ENCODE measurements at places on chromosomes 1 and 21.

GRCh38 chr1:66294707-66295370, 239.1 kb upstream of the SGIP1 start:
- DNase-seq: no peak

DNA sequence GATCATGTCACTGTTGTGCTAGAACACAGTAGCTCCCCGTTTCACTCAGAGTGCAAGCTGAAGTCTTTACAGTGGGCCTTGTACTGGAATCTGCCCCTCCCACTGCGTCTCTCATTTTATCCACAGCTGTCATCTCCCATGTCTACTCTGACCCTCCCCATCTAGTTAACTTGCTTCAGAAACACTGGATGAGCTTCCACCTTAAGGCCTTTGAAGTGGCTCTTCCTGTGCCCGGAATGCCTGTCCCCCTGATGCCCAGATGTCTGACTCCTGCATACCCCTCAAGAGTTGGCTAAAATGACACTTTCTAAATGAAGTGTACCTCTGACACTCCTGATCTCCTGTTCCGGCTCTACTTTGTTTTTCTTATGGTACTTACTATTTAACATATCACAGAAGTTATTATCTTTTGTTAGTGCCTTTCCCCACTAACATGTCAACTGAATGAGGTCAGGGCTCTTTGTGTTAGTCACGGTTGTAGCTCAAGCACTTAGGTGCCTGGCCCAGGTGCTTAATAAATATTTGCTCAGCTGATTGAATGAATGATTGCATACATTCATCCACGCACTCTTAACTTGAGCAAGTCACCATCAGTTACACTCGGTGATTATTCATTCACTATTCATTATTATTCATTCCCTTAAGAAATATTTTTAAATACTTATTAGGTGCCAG, 13.3 kb downstream of the ARV1 start:
- DNase-seq: no peak

GRCh38 chr1:92168657-92169056, 49.1 kb upstream of the C1orf146 start:
- no peak for DNase-seq

DNA sequence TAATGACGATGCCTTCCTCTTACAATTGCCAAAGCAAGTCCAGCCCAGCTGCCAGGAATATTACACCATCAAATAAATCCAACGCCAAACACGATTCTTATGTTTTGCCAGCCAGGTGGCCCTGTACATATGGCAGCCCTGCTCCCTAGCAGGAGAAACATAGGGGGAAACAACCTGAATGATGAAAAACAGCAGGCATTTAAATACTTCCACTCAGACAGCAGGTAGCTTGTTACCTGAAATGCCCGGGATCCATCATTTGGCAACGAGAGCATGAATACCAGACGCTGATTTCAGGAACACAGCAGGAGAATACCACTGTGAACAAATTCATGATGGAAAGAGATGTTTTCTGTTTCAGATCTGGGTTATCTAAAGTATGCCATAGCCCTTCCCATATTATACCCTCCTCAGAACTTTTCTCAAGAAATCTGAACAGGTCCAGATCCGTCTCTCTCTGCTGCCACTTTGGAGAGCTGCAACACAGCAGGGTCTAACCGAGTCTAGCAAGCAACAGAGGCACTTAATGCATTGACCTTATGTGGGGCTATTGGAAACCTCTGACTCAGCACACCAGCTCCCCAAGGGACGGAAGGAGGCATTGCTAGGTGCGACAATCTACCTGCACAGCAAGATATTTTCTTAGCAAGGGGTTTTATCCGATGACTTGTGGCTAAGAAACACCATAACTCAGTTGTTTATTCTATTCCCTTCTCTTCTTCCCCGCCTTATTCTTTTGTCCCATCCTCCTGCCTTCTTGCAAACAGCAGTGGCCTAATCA, 166.3 kb downstream of the BARHL2 start:
- no peak for DNase-seq

GRCh38 chr1:234934611-234935033, 194.0 kb downstream of the TOMM20 start:
- no peak for DNase-seq

DNA sequence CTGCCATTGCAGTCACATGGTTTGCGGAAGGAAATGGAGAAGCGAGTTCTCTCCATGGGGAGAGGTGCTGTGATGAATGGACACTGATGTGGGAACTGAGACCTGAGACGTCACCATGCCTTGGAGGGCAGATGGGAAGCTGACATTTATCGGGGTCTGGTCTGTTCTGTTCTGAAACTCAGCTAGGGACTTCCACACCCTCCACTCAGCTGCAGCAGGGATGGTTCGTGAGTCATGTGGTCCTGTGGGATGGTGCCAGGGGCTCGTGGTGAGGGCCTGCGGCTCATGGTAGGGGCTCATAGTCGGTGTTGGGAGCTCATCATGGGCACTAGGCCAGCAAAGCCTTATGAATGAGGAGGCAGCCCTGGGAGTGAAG, 6.1 kb downstream of the GPR137B start:
- DNase-seq: no peak

GRCh38 chr1:24150234-24151174, 7.6 kb upstream of the IL22RA1 start:
- DNase-seq: peak; percentile 78

GRCh38 chr1:165174491-165174890, 182.0 kb downstream of the LMX1A start:
- no peak for DNase-seq

DNA sequence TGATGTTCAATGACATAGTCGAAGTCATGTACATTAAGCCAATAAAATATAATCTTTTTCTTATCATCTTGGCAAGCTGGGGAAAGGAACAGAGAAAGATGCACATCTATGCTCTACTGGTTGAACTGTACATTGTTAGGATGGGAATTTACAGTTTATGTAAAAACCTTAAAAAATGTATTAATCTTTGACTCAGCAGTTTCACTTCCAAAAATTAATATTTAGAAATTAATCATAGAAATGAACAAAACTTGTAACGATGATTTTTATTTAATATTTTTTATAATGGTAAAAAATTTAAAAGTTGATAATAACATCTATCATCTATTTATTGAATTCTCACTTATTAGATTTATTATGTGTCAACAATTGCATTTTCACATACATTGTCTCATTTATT, 5.7 kb upstream of the C1orf141 start:
- no peak for DNase-seq

DNA sequence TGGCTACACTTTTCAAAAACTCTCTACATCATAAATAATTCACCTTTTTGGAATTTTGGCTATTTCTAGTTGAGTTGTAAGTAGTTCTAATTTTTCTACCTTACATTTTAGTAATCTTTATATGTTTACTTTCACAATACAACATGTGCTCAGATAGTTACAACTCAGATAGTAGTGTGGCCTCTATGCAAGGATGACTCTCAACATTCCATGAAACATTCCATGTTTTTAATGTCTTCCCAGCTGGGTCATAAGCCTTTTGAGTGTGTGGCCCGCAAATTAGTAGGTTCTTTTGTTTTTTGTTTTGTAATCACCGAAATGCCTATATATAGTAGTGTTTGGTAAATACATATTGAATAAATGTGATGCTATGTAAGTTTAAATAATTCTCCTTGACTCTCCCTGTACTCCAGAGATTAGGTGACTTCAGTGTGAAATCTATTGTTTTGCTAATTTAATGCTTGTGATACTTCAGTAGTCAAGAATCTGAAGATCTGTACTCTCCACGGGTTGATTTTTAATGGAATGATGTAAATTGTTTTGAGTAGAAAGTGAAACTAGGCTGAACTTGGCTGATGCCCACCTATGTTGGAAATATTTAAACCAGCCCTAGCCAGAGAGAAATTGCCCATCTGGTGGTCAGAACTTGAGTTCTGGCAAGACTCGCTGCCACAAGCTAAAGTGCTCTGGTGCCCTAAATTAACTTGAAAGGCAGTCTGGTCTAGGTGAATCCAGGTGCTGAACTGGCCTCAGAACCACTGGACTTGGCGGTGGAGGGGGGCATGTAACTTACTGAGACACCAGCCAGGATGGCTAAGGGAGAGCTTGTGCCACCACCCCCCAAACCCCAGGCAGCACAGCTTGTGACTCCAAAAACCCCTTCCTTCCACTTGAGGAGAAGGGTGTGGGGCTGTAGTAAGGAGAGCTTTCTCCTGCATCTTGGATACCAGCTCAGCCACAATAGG, 165.6 kb downstream of the USP25 start:
- DNase-seq: no peak

GRCh38 chr21:17783481-17784179, 35.5 kb downstream of the C21orf91 start:
- DNase-seq: no peak

DNA sequence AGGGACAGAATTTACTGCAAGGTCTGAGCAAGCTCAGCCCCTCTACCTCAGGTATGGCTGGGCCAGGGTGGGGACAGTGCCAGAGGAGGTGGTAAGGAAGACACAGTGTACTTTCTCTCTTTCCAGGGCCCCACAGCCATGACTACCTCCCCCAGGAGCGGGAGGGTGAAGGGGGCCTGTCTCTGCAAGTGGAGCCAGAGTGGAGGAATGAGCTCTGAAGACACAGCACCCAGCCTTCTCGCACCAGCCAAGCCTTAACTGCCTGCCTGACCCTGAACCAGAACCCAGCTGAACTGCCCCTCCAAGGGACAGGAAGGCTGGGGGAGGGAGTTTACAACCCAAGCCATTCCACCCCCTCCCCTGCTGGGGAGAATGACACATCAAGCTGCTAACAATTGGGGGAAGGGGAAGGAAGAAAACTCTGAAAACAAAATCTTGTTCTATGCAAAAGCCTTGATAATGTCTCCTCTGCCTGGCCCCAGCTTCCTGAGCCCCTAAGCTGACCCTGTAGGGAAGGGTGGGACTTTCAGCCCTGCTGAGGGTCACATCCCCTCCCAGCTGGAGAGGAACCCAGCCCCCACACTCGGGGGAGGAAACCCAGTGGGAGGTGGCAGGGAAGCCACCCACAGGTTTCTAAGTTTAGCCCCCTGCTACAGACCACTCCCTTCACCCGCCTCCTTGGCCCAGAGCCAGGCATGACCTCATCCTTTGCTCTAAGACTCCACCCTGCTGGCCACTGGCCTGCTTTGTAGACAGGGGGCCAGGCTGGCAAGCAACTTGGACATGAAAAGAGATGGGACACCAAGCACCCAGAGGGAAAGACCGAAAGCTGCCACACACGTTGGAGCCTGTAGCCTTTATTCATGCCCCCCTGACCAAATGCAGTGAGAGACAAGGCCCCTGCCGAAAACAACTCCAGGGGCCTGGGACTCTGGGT, 6.4 kb downstream of the RHOC start:
- peak; percentile 28 for DNase-seq

- DNase-seq: no peak
These were observed 29.1 kb downstream of the TRPM2 start for GRCh38 chr21:44382536-44382935.

GRCh38 chr1:206633708-206634121, 1.6 kb upstream of the DYRK3 start:
- DNase-seq: no peak

DNA sequence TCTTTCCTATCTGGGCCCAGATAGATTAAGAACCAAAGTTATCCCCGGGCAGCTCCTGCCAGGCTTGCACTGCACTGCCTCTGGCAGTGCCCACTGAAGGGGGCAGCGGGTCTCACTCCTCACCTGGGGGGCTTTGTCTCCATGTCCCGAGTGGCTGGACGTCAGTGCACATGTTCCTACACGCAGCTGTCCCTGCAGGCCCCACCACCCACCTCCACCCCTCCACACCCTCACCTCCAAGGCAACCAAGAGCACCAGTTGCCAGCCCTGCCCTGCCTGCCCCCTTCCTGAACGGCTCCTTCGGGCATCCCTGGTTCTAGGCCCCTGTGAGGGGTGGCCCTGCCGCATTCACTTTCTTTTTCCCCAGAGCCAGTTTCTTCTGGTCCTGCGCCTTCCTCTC, 147.2 kb downstream of the PEX14 start:
- no peak for DNase-seq

DNA sequence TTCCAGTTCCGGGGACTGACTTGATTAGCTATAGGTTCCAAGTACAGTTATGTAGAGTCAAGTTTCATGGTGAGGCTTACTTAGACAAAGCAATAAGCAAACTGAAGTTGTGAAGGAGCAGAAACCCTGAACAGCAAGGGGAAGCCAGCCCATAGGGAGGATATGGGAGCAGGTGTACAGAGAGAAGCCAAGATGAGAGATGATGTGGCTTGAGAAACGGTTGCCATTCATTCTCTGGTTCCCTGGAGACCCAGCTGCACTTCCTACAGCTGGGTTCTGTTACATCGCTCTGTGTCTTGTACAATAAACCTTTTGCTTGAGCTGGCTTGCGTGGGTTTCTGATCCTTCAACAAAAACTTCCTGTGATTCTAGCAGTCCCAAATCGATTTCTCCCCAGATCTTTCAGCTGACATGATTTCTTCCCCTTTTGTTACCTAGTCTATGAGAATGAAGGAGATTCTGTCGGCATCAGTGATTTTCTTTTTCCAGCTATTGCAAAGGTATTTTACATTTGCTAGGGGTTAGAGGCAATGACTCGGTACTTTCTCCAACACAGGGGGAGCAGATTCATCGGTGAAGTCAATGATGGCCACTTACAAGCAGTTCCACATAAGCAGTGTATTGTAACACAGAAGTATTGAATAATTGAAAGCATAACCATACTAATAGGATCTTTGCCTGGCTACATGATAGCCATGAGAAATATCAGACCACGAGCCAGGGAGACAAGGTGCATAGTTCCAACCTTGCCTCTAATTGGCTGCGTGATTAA, 67.3 kb downstream of the URB2 start:
- no peak for DNase-seq

DNA sequence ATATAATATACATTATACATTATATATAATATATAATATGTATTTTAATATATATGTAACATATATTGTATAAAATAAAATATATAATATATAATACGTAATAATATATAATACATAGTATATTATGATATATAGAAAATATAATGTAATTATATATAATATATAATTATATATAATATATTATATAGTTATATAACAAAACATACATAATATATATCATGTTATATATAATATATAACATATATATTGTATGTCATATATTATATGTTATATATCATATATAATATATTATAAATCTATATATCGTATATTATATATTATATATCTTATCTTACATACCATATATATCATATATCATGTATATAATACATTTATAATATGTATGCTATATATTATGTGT, 248.2 kb upstream of the TPTE start:
- DNase-seq: no peak

- DNase-seq: no peak
These were observed 156.6 kb upstream of the RAB4A start for GRCh38 chr1:229114315-229114714.

- DNase-seq: no peak
These were observed 12.8 kb downstream of the PLEKHO1 start for GRCh38 chr1:150162582-150162861.

All from activated naive CD8-positive, alpha-beta T cell treated with anti-CD3 and anti-CD28 coated beads, Interleukin-2, amount 50 U/mL, for 16 hours (primary cell).